Activated CD4-positive, alpha-beta T cell treated with anti-CD3 and anti-CD28 coated beads for 1 hour (primary cell): ENCODE measurements at places on chromosomes 12 and 14.
A peak's percentile ranks its signal among the peaks of the same experiment; 100 is the strongest.

DNA sequence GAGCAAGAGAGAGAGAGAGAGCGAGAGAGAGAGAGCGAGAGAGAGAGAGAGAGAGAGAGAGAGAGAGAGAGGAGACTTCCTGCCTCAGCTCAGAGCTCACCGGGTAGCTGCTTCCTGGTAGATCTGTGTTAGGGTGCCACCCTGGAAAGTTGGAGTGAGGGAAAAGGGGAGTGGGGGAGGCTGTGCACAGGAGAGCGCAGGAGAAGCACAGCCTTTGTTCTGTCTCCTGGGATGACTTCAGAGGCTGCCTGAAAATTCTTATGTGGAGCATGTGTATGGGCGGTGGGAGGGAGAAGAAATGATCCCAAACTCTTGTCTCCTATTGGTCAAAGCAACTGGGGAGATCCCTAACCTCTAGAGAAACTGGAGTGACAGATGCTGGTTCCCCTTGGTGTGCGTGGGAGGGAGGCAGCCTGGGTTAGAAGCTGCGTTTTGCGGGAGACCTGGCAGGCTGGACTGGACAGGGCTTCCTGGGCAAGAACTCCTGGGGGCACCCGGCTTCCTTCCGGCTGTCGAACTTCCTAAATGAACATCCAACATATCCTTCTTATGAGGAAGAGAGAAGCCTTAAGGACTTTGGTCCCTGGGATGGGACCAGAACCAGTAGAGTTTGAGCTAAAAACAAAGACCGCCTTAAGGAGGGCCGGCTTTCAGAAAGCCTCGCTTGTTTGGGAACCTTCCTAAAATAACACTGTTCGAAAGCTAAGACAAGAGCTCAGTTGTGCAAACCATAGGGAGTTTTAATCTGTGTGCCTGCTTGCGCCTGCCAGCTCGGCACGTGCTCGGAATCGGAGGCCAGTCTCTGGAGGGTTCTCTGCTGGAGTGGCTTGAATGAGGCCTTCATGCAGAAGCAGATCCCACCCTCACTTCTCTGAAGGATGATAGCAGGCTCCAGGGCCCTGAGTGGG is 30.4 kb upstream of the BEGAIN start:
- DNase-seq, result no peak

DNA sequence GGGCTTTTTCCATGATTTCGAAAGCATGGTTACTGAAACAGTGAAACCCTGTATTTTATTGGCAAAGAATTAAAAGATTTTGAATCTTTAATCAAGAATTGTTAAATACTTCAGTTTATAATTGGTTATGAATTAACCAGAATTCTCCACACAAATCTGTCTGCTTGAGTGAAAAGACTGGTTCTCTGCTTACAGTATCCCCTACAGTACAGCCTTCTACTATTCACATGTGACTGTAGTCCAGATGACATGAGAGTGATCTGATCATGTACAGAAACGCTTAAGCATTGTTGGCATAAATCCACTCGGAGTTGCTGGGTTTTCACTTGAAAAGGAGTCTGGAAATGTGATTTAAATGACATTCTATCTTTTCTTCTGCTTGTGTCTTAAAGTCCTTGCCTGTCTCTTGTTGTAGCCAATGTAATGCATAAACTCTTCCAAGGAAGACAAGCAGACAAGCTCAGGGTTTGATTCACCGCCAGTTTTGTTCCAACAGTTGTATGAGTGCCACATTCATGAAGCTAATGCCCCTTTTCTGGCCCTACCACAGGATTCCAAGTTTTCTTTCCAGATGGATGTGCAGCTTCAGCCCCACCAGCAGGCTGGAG is 222.0 kb upstream of the LRIG3 start:
- DNase-seq, result no peak

DNA sequence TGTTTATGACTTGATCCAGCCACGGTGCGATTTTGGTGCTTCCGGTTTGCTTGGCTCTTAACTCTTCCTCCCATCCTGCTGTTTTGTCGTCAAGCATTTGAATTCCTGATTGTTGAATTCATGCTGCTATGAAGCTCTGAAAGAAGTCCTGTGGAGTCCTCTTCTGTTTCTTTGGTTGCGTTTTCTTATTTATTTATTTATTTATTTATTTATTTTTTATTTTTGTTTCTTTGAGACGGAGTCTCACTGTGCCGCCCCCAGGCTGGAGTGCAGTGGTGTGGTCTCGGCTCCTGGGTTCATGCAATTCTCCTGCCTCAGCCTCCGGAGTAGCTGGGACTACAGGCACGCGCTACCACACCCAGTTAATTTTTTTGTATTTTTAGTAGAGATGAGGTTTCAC is 3.0 kb upstream of the MTA1 start:
- DNase-seq, result no peak

DNA sequence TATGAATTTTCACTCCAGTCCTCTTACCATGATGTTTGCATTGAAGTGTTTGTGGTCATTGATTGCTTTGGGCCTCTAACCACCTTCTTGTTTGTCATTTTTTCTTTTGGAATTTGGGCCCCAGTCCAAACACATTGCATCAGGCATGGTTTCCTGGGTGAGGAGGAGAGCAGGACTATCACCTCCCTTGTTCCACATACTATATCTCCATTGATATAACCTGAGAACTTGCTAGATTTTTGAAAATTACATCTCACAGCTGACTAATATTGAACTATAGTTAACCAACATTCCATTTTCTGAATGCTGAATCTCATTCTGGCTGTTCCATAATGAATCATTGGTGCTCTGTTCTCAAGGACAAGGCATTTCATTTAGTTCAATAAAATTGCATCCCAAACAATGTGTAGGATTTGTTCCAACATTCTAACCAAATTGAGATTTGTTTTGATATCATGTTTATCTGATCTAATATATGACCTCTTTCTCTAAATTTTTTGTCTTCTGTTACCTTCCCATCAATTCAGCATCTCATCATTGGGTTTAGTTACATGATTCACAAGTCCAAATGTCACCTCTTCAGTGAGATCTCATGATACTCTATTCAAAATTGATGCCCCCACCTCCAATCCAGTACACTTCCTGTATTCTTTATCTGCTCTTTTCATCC is 329.0 kb downstream of the ZFP36L1 start:
- no peak for DNase-seq

GRCh38 chr14:50045039-50045711 is 71.2 kb downstream of the VCPKMT start:
- DNase-seq, result peak; percentile 48

DNA sequence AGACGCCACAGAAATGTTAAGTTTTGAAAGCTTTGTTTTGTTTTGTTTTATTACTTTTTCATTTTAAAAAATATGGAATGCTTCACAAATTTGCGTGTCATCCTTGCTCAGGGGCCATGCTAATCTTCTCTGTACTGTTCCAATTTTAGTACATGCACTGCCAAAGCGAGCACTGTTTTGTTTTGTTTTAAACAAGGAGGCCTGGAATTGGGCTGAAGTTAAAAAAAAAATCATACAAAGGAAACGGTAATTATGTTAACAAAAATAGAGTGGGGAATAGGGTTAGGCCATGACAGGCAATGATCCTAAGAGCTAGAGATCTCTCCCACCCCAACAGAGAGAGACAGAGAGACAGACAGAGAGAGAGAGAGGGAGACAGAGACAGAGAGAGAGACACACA is 57.0 kb downstream of the ZFP36L1 start:
- DNase-seq, result no peak

DNA sequence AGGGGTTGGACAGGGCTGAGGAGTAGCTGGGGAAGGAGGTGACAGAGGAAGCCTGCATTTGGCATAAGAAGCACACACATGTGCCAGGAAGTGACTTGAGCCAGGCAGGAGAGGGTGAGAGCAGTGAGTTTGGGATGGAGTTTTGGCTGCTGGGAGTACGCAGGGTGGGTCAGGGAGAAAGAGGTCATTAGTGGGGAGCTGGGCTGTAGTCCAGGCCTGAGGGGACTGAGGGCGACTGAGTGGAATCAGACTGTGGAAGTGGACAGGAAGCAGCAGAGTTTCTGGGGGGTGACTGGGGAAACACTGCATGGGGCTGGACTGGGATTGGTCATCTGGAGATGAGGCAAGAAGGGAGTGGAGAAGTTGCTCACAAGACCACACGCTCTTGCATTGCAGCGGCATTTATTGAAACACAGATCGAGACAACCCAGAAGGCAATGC is 7.6 kb downstream of the KRT85 start:
- no peak for DNase-seq

GRCh38 chr12:102956738-102957327 is 641 bp upstream of the ASCL1 start:
- DNase-seq, result no peak

DNA sequence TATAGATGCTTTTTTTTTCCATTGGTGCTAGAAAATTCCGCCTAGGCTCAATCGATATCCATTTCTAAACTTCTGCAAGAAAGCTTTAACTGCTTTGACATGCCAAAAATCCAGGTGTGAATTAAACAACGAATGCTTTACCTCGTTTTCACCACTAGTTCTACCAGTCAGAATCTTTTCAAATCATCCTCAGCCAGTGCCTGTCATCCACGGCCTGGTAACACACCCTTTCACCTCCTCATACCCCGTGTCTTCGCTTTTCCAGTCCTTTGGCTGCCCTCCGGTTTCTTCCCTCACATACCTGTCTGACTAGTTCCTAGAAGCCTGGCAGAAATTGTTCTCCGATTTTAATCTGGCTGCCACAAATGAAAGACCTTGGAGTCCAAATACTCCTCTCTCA is 1.4 kb upstream of the PHC1 start:
- no peak for DNase-seq

GRCh38 chr12:107126796-107127481 is 33.6 kb upstream of the CRY1 start:
- no peak for DNase-seq

- no peak for DNase-seq
Measured at GRCh38 chr12:65643595-65644386, 180.5 kb upstream of the HMGA2 start.

DNA sequence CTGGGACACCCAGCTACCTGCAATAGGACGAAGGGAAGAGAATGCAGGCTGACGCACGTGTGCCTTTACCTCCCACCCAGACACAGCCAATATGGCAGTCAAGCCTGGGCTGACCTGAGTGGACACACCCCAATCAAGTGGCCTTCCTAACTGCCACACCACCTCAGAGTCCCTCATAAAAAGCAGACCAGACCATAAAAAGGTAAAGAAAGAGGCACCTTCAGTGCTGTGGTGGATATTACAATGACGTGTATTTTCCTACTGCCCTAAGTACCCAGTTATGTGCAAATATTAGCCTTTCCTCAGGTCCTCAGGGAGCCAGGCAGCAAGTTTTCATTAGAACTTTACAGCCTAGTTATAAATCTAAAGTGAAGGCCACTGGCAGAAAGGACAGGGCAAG is 75.8 kb downstream of the KCNK10 start:
- no peak for DNase-seq

GRCh38 chr12:5637698-5638097 is 205.8 kb downstream of the NTF3 start:
- DNase-seq, result no peak

DNA sequence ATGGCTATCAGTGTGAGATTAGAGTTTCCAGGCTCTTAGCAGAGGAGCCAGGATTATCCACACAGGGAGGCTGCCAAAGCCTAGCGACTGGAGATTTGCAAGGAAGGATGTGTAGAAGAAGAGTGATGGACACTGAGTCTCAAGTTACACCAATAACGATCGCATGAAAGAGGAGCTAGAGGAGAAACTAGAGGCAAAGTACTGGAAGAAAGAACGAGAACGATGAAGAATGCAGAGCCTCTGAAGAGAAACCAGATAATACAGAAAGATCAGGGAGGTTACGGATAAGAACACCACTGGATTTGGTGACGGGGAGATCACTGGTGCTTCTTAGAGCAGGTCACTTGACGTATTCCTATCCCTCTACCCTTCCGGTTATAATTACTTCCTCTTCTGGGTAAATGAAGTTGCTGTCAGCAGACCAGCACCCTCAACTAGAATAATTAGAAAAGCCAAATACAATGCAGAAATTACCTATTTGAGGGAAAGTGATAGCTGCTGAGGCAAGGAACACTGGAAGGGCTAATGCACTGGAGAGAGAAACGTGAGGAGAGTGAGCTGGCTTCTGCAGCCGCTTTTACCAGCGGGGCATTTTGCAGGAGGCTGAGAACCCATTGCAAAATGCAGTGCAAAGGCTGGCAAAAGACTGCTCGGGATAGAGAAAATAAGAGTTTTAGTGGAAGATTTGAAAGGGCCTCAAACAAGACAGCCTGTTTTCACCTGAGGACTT is 93.1 kb upstream of the HIF1A start:
- no peak for DNase-seq

- DNase-seq, result no peak
Measured at GRCh38 chr14:26448181-26448855, 149.5 kb downstream of the NOVA1 start.
